ENCODE measurements at places on chromosomes 11 and 22. TPM values are rescaled to one million over a fixed set of nuclear protein-coding genes. Genes with fewer than 3 reads are reported as not detected.

Gene PIWIL4
- 7.7 TPM for total RNA-seq

Gene KRTAP5-3
- not detected for total RNA-seq

Gene VSIG10L2
- total RNA-seq, result not detected

Gene QSER1
- total RNA-seq, result 54.8 TPM

Gene ABTB2
- total RNA-seq, result 24.6 TPM

Data from Calu3 (cell line).